Activated CD4-positive, alpha-beta memory T cell treated with anti-CD3 and anti-CD28 coated beads, Interleukin-2, amount 10 ng/mL, durations not matched to agents 7 days and 5 days (primary cell): ENCODE measurements at places on chromosomes 16 and 17. TPM values are rescaled to one million over a fixed set of nuclear protein-coding genes. Genes with fewer than 3 reads are reported as not detected.

Gene TSPAN10
- total RNA-seq: 0.43 TPM

Gene IL32
- total RNA-seq: 4,213 TPM

Gene CLEC18A
- total RNA-seq: 2.0 TPM

Gene ABCA9
- 0.05 TPM for total RNA-seq

Gene TBC1D3
- total RNA-seq: not detected

Gene CD300LF
- not detected for total RNA-seq

Gene TBC1D3E
- not detected for total RNA-seq
